DMS153 (cell line): ENCODE measurements at places on chromosomes 1 and 21.

- DNase-seq = no peak
These were observed 20.7 kb downstream of the SH3BP5L start for GRCh38 chr1:248804771-248805681.

DNA sequence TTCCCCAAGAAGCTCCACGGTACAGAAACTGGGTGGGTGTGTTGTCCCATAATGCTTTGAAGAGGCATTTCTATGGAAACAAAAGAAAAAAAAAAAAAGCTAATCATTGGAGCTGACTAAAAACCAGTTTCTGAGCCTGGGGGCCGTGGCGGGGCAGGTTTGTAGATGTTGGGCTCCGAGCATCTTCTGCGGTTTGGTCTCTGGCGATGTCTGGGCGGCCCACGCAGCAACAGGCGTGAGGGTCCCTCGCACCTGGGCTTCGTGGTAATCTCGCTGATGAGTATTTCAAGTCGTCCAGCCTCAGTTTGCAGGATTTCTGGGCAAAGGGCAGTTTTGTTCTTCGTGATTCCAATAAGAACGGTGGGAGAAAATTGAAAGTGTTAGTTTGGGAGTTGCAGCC lies 6.8 kb downstream of the TP73 start:
- DNase-seq = no peak

- DNase-seq = peak; percentile 16
These were observed 23.5 kb upstream of the C1QA start for GRCh38 chr1:22612671-22613571.

- no peak for DNase-seq
These were observed 21.6 kb upstream of the GPR137B start for GRCh38 chr1:236120721-236121153.
